Left hindlimb (tissue), 1 donor: ENCODE measurements at places on chromosomes 11 and 22.
A peak's percentile ranks its signal among the peaks of the same experiment; 100 is the strongest.

- DNase-seq: no peak
Observed at GRCh38 chr22:32380991-32381390, 23.3 kb downstream of the RFPL3 start.

- DNase-seq: peak; percentile 63
Observed at GRCh38 chr11:6611092-6611962, 689 bp downstream of the TAF10 start.

- no peak for DNase-seq
Observed at GRCh38 chr11:64903291-64903833, 13.6 kb downstream of the ATG2A start.

DNA sequence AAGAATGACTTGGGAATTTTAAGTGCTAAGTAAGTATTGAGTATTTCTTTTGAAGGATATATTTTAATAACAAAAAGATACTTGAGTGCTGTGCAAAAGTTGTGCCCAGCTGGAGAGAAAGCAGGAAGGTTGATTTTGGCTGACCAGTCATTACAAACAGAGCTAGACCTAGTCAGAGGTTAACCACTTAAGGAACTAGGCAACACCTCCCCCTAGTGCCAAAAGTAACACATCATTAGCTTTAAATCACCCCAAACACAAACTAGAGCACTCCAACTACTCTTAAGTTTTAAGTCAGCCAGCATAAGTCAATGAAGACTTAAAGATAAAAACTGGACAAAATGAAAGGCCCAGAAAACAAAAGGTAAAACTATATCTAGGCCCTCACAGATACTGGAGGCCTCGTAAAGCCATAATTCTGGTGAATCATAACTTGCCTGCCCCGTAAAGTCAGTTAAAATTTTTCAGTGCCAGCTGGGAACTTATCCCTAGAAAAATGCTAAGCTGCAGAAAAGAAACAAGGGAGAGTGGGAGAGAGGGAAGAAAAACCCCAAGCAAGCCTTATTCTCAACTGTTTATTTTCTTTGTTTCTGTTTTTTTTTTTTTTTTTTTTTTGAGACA is 4.6 kb downstream of the TMEM9B start:
- no peak for DNase-seq

DNA sequence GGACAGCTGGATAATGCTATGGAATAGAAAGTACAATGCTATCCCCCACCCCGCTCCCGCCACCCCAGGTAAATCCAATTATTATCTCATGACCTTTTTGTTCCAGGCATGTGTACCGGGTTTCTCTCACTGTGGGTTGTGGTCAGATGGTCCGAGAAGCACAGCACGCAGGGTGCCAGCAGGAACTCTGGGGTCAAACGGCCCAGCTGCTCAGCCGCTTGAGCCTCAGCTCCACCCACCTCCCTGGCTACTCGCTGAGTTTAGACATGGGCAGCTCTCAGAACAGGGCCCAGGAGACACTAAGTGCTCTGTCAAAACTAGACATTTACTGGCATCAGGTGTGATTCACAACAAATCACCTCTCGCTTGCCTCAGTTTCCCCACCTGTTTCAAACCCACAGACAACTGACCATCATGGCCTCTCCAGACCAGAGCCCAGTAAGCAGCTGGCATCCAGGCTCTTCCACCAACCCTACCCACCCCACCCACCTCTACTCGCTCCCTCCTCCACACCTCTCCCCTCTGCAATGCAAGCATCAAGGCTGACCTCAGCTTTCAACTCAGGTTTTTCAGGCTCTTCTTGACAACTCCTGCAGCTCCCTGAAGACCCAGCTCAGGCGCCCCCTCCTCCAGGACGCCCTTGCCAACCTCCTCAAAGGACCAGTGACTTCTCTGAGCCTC is 13.0 kb upstream of the MFNG start:
- no peak for DNase-seq

DNA sequence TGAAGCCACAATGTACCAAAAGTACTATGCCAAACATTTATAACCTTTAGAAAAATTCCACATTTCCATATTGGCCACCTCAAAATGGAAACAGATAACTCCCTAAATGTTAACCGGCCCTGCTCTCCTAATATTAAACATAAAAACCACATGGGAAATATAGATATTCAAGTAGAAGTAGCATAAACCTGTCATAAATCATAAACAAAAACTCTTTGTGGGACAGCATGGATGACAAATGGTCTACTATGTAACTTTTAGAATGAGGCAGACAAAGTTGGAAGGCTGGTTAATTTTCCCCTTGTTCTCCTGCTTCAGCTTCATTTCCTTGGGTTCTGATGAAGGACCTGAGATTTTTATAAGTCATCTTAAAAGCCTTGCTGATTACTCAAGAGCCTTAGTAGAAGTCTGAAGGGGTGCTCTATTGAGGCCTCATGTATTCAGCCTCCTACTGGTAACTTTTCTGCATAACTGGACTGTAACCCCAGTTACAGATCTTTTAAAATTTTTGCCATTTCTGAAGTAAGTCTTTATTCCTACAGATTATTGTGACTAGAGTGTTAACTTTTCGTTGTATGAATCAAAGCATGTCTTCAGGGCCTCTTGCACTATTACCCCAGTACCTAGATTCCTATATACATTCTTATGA is 116.4 kb downstream of the STIM1 start:
- no peak for DNase-seq

DNA sequence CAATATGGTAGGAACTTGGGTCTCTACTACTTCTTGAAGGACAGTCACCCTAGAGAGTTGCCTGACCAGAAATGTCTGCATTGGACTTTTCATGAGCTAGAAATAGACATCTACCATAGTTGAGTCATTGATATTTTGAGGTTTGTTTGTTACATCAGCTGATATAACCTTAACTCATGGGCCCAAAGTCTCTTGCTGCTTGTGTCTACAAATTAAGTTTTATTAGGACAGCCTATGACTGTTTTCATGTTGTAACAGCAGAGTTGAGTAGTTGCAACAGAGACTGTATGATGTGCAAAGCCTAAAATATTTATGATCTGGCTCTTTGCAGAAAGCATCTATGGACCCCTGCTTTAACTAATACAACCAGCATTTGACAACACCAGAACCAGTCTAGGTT is 155.3 kb downstream of the MIAT start:
- no peak for DNase-seq

GRCh38 chr11:104467404-104467803 is 303.5 kb upstream of the PDGFD start:
- DNase-seq: no peak

GRCh38 chr11:119115484-119116234 is 5.7 kb upstream of the HINFP start:
- no peak for DNase-seq

DNA sequence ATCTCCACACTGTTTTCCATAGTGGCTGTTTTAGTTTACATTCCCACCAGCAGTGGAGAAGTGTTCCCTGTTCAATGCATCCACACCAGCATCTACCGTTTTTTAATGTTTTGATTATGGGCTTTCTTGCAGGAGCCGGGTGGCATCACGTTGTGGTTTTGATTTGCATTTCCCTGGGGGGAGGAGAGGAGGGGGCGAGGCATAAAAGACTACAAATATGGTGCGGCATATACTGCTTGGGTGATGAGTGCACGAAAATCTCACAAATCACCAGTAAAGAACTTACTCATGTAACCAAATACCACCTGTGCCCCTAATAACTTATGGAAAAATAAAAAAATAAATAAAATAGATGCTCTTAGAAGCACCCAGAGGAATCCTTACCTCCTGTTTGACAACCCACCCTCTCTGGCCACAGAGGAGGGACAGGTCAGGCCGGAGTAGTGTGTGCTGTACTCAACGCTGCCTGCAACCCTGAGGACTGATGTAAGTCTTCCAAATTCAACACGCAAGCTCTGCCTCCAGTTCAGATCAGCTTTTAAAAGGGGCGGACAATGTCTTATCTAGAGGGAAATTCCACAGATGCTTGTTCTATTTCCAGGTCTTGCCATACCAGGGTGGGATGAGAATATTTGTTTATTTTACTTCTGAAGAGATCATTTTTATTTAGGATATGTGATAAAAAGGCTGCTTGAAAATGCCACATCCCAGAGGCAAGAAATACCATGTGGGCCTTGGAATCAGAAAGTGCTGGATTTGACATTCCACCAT is 329.6 kb upstream of the B3GAT1 start:
- no peak for DNase-seq

DNA sequence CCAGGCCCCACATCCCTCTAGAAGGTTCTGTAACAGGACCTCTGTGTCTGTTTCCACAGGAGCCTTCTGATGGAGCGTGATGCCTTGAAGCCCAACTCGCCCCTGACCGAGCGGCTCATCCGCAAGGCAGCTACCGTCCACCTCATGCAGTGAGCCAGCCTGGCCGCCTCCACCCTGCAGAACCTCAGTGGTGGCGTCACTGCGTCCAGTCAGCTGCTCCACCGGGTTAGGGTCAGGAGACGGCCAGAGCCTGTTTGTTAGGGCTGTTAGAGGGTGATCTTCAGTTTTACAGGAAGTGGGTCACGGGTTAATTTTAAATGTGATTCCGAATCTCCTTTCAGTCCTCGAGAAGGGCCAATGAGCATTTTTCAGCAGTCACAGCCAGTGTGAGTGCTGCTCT is 3.9 kb upstream of the GTSE1 start:
- DNase-seq: no peak

GRCh38 chr22:42277988-42278776 is 7.7 kb upstream of the TCF20 start:
- DNase-seq: no peak

- DNase-seq: no peak
Observed at GRCh38 chr11:64357904-64358535, 942 bp upstream of the RPS6KA4 start.

DNA sequence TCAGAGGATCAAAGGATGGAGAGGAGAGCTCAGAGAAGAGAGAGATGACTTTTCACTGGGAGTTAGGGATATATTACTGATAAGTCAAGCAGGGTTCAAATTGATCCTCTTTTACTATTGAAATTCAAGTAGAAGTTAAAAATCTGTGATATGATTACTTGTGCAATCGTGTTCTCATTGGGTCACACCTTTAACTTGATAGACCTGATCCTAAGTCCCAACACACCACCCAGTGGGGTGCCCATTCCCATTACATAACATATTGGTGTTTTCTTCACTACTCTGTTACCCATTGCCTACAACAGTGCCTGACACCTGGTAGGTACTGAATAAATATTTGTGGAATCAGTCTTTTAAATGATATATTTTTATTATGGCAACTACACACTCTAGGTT is 66.4 kb upstream of the PICALM start:
- DNase-seq: no peak

GRCh38 chr11:2139621-2140337 is 590 bp upstream of the IGF2 start:
- DNase-seq: no peak

GRCh38 chr11:57460758-57461749 is 726 bp downstream of the RTN4RL2 start:
- DNase-seq: no peak

DNA sequence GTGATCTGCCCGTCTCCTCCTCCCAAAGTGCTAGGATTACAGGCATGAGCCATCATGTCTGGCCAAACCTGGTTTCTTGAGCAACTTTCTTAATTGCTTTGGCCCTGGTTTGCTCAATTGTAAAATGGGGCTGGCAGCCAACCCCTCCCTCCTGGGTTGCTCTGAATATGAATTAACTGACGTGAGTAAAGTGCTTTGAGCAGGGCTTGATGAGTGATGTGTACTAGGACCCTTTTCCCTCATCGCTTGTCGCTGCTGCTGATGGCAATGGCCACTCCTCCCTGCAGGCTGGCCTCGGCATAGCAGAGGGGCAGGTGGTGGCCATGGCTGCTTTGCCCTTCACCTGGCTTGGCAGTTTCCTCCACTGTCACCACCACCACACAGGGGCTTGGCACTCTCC is 41.5 kb downstream of the RNF141 start:
- DNase-seq: no peak

DNA sequence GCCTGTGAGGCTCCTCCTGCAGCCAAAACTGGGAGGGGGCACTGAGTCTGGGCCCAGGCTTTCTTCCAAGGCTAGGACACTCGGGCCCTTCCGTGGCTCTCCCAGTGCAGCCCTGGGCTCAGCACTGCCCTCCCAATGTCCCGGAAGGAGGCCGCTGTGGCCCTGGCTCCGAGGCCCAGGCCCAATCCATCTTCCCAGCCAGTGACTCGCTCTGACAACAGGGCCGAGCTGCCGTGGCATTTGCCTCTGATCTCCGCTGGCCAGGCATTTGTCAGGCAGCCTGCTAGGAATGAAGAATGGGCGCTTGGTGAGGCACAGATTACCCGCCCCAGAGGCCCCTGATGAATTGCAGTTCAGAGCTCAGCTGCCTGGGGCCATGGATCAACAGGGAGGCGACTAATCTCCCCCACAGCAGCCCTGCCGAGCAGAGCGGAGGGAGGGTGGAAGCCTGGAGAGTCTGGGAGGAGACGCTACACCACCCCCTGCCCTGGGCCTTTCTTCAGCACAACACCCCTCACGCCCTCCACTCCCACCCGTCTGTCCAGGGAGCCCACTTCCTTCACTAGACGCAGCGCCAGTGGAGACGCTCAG is 8.3 kb downstream of the FXYD2 start:
- DNase-seq: no peak

GRCh38 chr11:76382209-76382608 is 1.1 kb downstream of the GVQW3 start:
- no peak for DNase-seq

DNA sequence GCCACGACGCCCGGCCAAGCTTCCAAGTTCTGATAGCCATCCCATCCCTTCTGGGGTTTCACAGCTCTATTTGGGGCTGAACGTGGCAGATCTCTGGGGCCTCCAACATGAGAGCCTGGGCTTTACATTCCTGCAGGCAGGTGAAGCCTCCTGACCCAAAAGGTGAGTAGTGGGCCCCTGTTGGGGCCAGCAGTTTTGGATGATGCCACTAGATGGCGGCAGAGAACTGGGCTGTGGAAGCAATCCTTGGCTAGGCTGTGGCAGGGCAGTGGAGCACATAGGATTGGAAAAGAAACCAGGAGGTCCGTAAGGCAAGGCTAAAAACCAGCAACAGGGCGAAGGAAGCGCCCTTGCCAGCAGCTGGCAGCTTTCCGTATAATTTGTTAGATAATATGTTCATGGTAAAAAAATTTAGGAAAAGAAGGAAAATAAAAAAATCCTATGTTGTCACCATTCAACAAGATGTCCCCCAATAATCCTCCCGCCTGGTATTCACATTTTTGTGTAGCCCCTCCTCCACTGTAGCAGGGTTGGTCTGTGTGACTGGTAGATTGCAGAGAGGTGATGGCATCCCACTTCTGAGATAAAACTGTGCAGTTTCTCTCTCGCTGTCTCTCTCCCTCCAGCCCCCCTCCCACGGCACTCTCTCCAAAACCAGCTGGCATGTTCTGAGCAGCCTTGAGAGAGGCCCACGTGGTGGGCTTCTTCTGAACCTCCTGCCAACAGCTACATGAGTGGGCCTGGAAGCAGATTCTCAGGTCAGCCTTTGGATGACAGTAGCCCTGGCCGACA is 43.6 kb upstream of the OR4B1 start:
- DNase-seq: peak; percentile 68

DNA sequence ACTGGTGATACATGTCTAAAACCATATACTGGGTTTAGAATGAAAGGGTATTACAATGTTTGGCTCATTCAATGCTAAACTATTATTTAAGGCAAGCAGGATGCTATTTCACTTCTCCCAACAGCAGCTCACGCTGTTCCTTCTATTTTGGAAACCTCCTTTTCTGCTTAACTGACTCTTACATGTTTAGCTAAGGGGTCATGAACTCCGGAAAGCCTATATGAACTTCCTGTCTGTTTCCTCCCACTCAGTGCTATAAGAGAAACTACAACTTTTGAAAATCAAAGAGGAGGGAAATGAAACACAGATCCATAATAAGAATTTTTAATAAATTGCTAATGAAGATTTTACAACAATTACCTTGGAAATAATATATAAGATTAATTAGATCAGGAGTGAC is 30.9 kb downstream of the SLC36A4 start:
- DNase-seq: no peak

GRCh38 chr22:39308614-39309363 is 10.6 kb downstream of the RPL3 start:
- no peak for DNase-seq
